Skin of body (tissue), 3 donors: ENCODE measurements at places on chromosomes 6 and 20. TPM values are rescaled to one million over a fixed set of nuclear protein-coding genes. Genes with fewer than 3 reads are reported as not detected.

DNA sequence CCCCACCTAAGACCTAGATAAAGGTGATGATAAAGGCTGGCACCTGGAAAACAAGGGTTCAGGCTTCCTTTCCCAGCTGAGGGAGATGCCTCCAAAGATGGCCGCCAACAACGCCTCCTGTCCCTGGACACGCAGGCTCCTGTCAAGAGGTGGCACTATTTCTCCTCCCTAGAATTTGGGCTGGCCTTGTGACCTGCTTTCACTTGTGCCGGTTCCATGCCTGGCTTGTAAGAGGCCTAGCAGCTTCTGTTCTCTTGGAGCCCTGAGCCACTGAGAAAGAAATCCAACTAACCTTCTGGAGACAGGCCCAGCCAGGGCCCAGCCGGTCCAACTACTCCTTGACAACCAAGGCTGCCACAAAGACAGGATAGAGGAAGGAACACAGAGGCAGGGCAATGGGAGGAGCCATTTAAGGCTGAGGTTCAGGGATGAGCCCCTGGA is 60.2 kb upstream of the RALY start:
- no peak for DNase-seq

DNA sequence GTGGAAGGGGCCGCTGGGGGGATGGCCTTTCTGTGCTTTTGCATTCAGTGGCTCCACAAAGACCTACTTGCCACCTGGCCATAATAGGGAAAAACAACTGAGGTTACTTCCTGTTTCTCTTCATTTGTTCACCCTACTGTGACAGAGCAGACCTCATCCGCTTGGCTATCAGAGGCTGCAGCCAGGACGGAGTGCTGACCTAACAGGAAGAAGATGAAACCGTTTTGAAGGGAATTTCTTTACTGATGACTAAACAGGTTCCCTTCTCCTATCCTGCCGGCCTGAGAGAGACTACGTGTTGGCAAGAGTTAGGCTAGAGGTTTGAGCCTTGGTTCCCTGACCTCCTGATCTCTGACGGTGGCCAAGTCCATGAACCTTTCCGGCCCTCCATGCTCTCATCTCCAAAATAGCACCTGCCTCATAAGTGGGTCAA is 21.3 kb downstream of the PRR18 start:
- DNase-seq: no peak

DNA sequence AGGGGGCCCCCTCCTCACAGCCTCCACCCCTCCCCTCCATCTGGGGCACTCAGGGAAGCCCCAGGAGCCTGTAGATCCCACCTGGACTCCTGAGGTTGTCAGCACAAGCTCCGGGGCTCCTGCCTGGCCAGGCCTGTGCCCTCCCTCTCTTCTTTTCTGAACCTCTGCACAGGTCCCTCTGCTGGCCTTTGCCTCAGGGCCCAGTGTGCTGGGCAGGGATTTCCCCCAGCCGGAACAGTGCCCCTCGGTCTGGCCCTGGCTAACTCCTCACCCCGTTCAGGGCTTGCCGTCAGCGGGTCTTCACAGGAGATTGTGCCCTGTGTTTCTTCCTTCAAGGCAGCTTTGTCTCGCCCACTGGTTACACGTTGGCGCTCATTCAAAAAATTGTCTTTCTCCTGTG is 64.9 kb downstream of the SYNDIG1 start:
- no peak for DNase-seq

DNA sequence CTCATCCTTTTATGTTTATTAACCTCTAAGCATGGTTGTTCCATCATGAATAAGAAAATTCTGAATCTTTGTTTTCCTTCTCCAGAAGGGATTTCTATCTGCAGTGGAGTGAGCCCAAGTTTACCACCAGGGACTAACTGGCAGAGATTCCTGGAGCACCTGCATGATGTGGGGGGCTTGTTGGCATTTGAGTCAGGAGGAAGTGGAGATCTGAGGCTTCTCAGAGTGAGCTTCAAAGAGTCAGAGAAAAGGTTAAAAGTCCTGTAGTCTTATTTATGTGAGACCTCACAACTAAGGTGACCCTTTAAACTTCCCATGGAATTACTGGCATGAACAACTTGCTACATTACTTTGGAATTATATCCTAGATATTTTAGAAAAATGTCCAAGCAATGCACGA is 138.1 kb upstream of the SLC24A3 start:
- no peak for DNase-seq

GRCh38 chr6:39188098-39188450 is 41.2 kb downstream of the KCNK5 start:
- no peak for DNase-seq

- no peak for DNase-seq
Observed at GRCh38 chr20:62897666-62898065, 28.6 kb downstream of the DIDO1 start.

- DNase-seq: no peak
Observed at GRCh38 chr6:41768545-41769308, 11.0 kb downstream of the FRS3 start.

GRCh38 chr6:139650941-139651340 is 276.5 kb upstream of the CITED2 start:
- no peak for DNase-seq

DNA sequence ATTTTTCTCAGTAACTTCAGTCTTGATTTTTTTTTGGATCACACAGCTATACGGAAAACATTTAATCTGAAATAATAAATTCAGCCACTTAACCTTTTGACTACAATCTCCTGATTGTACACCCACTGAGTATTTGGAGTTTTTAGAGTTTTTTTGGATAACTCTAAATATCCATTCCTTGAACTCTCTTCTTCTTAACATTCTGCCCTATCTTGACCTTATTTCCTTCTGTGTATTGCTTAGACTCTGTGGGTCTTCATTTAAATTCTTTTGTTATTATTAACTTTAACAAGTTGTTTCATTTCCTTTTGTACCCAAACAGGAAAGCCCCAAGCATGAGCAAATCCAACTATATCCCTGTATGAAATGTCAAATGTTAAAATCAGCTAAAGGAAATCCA is 170.2 kb upstream of the PTCHD4 start:
- no peak for DNase-seq

- no peak for DNase-seq
Observed at GRCh38 chr6:166237617-166238016, 70.0 kb upstream of the TBXT start.

DNA sequence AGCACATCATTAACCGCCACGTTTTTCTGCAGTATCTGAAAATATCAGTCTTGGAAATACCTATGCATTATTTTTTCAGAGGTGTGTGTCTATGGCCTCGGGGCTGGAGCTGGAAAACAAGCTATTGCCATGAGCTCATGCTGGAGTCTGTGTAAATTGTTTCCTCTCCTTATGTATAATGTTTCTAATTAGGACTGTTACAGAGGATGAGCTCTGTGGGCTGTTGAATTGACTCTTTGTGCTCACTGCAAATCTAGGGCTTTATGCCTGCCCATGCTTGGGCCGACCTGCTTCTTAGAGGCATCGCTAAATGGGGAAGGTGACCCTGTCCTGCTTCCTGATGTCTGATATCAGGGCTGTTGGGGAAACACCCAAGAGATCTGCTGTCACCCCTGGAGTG is 80.8 kb upstream of the SLC22A16 start:
- no peak for DNase-seq

- DNase-seq: no peak
Observed at GRCh38 chr20:41600926-41601631, 17.1 kb downstream of the CHD6 start.

DNA sequence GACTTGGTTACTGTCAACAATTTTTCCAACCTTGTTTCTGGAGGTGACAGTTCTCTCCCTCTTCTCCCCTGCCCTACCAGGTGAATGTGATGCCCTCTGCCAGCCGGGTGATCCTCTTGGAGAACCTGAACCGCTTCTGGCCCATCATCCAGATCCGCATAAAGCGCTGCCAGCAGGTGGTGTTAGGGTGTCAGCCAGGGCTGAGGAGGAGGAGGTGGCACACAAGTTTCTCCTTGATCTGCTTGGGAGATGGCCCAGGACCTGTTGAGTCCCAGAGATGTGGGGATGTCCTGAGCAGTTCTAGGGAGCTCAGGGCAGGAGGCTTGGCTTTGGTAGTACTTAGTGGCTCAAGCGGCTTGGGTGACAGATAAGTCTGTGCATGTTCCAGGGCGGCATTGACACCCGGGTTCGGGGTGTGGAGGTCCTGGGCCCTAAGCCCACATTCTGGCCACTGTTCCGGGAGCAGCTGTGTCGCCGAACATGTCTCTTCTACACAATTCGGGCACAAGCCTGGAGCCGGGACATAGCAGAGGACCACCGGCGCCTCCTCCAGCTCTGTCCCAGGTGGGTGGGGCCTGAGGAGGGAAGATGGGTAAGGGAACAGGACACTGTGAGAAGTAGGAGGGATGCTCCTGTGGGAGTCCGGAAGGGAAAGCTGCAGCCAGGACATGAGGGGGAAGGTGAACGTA is 21.2 kb downstream of the CUL9 start:
- no peak for DNase-seq

DNA sequence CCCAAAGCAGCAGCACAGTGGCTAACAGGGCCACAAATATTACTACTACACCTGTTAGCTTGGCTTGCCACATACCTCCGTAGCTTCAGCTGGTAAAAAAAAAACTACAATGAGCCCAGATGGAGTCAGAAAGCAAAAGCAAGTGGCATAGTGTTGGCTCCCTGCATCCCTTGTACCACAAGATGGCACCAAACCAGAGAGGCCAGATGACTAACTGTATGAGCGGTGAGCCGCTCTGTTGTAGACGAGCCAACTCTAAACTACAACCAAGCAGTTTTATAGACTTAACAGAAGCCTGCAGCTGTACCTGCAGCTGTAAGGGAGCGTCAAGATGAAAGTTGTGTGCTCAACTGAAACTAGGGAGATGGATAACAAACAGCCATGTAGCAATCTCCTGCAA is 84.5 kb upstream of the MCHR2 start:
- no peak for DNase-seq

- DNase-seq: no peak
Observed at GRCh38 chr6:63322981-63323380, 3.2 kb upstream of the LGSN start.

DNA sequence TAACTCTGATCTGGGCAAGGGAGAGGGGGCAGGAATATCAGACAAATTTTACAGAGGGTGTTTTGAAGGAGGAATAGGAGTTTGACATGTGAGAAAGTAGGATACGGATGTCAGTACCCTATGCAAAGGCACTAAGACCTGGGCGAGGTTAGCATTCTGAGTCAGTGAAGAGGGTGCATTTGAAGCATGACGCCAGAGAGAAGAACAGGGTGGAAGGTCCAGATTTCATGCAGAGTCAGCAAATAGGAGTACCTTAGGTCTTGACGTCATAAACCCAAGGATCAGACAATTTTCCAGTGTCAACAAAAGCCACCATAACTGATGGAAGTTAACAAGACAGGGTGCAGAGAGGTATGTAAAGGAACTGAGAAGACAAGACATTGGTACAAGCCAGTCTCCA is 839.2 kb downstream of the KIF16B start:
- no peak for DNase-seq

DNA sequence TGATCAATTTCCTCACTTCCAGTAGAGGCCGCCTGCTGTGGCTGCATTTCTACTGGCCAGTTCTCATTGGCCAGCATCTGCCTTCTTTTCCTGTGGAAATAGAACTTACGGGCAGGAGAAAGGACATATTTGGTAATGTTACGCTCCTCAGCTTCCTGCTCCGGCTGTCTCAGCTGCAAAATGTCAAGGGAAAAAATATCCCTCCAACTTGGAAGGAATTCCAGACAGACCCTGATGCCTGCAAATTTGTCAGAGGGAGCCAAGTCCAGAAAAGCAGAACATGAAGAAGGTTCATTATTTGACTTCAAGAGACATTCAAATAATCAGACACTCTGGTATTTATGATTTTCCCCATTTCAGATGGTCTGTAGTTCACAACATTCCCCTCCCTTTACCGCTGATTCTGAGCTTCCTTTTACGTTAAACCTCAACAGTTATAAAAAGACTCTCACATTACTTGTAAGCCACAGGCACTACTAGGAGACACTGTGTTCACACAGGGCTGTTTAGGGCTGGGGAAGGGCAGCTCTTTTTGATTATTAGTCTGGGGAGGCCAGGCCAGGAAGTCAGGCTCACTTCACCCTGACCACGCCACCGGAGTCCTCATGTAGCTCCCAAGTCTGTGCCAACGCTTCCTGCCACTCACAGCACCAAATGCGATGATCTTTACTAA is 179.6 kb upstream of the CCN2 start:
- DNase-seq: peak; percentile 62

DNA sequence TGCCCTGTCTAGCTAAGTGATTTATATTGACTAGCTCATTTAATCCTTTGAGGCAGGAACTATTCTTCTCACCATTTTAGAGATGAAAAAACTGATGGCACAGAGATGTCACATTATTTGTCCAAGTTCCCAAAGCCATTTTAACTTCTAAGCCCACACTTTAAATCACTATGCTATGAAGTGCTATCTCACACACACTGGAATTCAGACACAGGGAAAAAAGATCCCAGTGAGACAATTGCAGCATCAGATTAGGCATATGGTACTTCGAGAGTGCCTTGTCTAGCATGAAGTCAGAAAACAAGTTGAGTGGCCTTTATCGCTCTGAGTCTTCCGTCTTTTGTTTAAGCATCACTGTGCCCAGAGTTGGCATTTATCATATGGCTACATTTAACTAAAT is 54.1 kb upstream of the PDE7B start:
- DNase-seq: no peak

- DNase-seq: no peak
Observed at GRCh38 chr6:48990739-48991138, 472.3 kb downstream of the MMUT start.

GRCh38 chr20:59583428-59584277 is 20.7 kb upstream of the PHACTR3 start:
- DNase-seq: peak; percentile 23

GRCh38 chr6:162267641-162268040 is 459.9 kb downstream of the PRKN start:
- peak; percentile 26 for DNase-seq

DNA sequence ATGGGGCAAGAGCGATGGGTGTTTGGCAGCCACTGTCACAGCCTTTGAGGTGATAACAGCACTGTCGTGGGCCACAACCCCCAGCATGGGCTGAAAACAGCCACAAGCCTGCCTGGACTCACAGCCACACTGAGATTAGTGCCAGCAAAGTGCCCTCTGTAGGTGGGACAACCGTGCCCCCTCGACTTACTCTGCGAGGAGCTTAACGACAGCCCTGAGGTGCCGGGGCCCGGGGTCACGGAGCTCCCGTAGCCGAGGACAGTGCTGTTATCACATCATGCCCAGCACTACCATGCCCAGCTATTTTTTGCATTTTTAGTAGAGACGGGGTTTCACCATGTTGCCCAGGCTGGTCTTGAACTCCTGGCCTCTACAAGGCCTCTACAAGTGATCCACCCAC is 36.6 kb downstream of the SUMO4 start:
- DNase-seq: no peak

Gene KHDRBS2
- total RNA-seq: 0.30 TPM

Gene MOG
- not detected for total RNA-seq

Gene PSORS1C2
- 2.9 TPM for total RNA-seq

Gene COX7A2
- 118 TPM for total RNA-seq
